Astrocyte (in vitro differentiated cells and primary cell): ENCODE measurements at places on chromosomes 4 and X.

GRCh38 chr4:106039796-106040195, 144.5 kb downstream of the NPNT start:
- DNase-seq = no peak

DNA sequence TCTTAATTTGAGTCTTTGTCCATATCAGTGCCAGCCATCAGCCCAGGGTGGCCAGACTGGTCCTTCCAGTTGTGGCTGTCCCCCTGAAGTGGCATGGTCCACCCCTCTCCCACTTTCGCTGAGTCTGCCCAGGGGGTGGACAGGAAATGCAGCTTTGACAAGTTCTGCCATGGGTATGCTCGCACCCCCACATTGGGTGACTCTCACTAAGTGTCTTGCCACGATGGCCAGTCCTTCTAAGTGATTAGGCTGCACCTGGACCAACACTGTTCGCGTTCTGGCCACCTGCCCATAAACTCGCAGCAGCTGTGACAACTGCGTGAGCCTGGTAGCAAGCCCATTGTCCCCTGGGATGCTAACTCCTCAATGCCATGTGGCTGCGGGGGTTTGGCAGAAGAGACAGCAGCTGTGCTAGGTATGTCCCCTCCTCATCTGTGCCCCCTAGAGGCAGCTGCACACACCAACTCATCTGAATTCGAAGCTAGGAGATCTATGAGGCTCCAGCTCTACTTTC, 10.0 kb upstream of the LNX1 start:
- DNase-seq = no peak

GRCh38 chrX:38558686-38559085, 2.7 kb upstream of the TSPAN7 start:
- no peak for DNase-seq

GRCh38 chr4:5881340-5881739, 11.5 kb downstream of the CRMP1 start:
- no peak for DNase-seq

DNA sequence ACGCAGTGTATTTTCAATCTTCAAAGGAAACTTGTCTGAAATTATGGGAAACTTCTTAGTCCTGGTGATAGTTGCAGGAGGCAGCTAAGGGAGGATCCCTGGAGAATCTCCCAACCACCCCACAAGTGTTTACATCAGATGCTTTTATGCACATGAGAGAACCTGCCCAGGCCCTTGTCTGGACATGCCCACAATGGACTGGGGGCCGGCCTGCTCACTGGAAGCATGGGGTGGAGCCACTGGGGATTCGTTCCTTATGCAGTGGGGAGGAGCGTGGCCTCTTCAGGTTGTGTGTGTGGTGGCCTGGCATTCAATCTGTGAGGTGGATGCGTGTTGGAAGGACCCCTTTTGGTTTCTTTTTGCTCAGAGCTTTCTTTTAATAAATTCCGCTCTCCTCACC, 398.7 kb upstream of the PPP1R2C start:
- DNase-seq = no peak

- DNase-seq = peak; percentile 26
Measured at GRCh38 chr4:145099653-145100052, 1.5 kb downstream of the ABCE1 start.

- DNase-seq = peak; percentile 37
Measured at GRCh38 chr4:83022724-83023450, 12.1 kb upstream of the COPS4 start.

- DNase-seq = no peak
Measured at GRCh38 chr4:170001745-170002267, 24.4 kb downstream of the MFAP3L start.

- no peak for DNase-seq
Measured at GRCh38 chr4:81508411-81509185, 36.9 kb upstream of the RASGEF1B start.
